ENCODE measurements at places on chromosomes 6 and 20.
A peak's percentile ranks its signal among the peaks of the same experiment; 100 is the strongest.

DNA sequence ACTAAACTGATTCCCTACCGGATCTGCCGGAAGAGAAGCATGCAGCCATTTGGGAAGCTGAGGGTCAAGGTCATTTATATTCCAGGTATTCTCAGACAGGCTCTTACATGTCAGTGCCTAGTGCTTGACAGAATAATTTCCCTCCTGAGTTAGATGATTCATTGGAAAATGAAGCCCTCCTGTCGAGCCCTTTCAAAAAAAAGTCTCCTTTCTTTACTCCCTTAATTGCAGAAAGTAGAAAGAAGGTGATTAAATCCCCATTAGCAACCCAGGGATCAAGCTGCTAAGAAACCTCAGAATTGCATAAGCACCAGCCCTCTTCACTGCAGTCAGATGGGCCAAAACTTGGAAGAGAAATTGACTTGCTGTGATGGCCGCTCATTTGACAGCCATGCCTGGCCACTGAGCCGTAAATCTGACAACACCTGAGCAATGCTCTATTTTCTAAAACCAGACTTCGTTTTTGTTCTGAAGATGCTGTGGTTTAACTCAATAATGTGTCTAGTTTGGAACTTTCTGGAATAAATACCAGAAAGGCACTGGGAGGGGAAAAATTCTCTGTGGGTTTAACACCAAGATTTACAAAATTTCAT, 61.0 kb upstream of the ARMH2 start:
- H3K27me3 ChIP-seq: no peaks in the 10 kb centered on the region
- H3K4me1 ChIP-seq: peaks cover 64% of the 10 kb centered on the region
- no peak for DNase-seq
- peaks cover 28% of the 10 kb centered on the region for H3K36me3 ChIP-seq

- peaks cover 19% of the 10 kb centered on the region for H3K36me3 ChIP-seq
- no peak overlapping the region for H3K4me3 ChIP-seq
- peaks cover 14% of the 10 kb centered on the region for H3K4me1 ChIP-seq
- no peak for DNase-seq
Measured at GRCh38 chr6:125853168-125853567, 62.4 kb downstream of the NCOA7 start.

DNA sequence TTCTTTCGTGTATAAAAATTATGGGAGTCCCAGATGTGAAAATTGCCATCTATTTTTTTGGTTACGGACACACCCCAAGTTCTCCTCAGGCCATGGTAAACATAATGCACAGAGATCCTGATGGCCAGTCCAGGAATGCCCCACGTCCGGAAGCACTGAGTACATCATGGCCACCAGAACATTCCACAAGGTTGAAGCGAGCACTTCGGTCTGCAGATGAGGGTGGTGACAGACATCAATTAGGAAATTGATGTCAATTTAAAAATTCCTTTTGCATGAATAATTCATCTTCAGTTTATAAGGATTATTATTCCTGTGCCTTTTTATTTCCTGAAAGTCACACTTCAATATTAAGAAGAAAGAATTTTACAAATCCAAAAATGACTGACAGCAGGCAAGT, 13.2 kb upstream of the EXOC2 start:
- H3K36me3 ChIP-seq: no peaks in the 10 kb centered on the region
- no peak for DNase-seq
- no peak overlapping the region for H3K27ac ChIP-seq
- no peak overlapping the region for H3K4me3 ChIP-seq

DNA sequence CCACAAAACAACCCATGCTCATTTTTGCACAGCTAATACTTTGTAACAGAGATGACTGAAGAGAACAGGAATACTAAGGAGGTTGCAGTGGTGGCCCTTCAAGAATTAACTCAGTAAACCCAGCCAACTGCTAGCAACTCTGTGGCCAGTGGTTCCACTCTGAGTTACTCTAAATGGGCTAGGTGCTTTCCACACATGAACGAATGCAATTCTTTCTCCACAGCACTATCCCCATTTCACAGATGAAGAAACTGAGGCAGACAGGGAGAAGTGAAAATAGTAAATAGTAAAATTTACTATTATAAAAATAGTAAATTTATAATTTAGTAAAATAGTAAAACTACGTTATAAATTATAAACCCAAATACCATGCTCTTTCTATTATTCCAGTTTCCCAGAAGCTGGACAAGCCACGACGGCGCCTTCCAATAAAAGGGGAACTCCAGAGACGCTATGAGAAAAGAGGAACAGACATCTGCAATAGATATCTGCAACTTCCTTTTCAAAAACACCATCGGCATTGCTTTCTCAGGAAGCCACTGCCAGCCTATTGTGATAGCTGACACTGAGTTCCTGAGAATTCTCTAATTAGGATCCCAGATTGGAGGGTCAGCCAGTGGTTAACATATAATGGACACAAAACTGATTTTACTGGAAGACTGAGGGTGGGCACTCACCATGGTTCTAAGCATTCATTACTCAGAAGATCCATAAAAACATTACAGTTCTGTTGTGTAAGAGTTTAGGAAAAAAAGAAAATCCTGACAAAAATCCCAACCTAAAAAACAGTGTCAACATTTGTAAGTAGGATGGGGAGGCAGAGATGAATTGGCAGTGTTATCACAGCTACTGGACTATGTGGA, 16.2 kb downstream of the FKBP1A start:
- H3K27me3 ChIP-seq: no peaks in the 10 kb centered on the region
- H3K27ac ChIP-seq: peak overlapping the region; percentile 68
- H3K36me3 ChIP-seq: peaks cover 15% of the 10 kb centered on the region
- peak overlapping the region; percentile 55 for H3K4me3 ChIP-seq
- DNase-seq: no peak
- peaks cover 67% of the 10 kb centered on the region for H3K4me1 ChIP-seq

DNA sequence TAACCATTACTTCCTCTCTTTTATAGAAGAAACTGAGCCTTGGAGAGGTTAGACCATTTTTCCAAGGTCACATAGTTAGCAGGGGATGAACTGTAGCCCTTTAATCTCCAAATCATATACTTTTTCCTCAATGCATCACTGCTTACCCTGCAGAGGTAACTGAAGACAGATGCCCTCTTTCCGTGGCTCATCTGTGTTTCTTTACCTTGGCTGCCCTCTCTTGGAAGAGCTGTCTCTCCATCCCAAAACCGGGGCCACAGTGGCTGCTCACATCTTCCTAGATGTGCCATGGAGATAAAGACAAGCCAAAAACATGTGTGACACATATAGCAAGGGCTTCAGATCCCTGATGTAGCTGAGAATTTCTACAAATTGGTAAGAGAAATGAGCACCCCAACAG, 581 bp upstream of the ALDH8A1 start:
- H3K36me3 ChIP-seq: no peaks in the 10 kb centered on the region
- H3K27ac ChIP-seq: no peak overlapping the region
- no peaks in the 10 kb centered on the region for H3K27me3 ChIP-seq
- no peak overlapping the region for H3K4me3 ChIP-seq
- DNase-seq: no peak
- H3K4me1 ChIP-seq: no peaks in the 10 kb centered on the region

GRCh38 chr20:55415567-55416142, 589.7 kb downstream of the CBLN4 start:
- no peaks in the 10 kb centered on the region for H3K4me1 ChIP-seq
- no peak overlapping the region for H3K4me3 ChIP-seq
- no peak for DNase-seq
- H3K27ac ChIP-seq: no peak overlapping the region
- no peaks in the 10 kb centered on the region for H3K36me3 ChIP-seq

DNA sequence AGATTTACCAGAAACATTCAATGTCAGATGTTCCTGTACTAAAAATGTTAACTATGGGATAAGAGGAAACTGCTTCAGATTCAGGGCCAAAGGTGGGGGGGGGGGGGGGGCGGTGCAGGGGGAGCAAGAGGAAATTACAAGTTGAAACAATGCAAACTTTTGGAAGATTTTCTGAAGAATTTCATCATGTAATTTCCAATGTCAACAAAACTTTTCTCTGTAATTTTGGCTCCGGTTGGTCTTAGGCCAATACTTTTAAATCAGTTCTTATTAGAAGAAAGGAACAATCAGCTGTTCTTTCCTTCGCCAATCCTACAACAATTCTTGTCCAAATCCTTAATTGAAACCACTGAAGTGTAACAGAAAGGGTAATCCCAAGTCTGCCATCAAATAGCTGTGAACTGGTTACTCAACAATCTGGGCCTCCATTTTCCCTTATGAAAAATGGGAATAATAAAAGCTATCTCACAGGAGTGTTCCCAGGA, 13.1 kb downstream of the UQCC1 start:
- H3K27me3 ChIP-seq: no peaks in the 10 kb centered on the region
- H3K4me3 ChIP-seq: no peak overlapping the region
- no peak for DNase-seq
- H3K36me3 ChIP-seq: no peaks in the 10 kb centered on the region

DNA sequence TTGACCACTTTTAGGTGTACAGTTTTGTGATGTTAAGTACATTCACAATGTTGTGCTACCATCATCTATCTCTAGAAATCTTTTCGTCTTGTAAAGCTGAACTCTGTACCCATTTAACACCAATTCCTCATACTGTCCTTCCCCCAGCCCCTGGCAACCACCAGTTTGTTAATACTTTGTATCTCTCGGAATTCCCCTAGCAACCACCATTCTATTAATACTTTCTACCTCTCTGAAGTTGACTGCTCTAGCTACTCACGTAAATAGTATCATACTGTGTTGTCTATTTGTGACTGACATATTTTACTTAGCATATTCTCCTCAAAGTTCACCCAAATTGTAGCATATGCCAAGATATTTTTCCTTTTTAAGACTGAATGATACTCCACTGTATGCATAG, 82.3 kb upstream of the CLDN20 start:
- H3K4me3 ChIP-seq: peak overlapping the region; percentile 1
- H3K36me3 ChIP-seq: peaks cover 10% of the 10 kb centered on the region
- H3K27ac ChIP-seq: no peak overlapping the region
- H3K4me1 ChIP-seq: peaks cover 15% of the 10 kb centered on the region
- no peaks in the 10 kb centered on the region for H3K27me3 ChIP-seq

DNA sequence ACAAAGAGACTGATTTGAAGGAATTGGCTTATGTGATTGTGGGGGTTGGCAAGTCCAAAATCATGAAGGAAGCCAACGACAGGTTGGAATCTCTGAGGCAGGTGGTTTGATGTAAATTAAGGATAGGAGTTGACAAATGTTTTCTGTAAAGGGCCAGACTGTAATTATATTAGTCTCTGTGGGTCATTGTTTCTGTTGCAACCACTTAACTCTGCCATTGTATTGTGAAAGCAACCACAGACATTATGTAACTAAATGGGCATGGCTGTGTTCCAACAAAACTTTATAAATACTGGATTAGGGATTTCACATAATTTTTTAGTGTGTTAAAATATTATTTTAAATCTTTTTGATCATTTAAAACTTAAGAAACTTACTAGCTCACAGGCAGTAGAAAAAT, 199.2 kb upstream of the MYLIP start:
- no peak for DNase-seq
- H3K27me3 ChIP-seq: peaks cover 2% of the 10 kb centered on the region
- H3K4me1 ChIP-seq: no peaks in the 10 kb centered on the region
- H3K4me3 ChIP-seq: no peak overlapping the region

DNA sequence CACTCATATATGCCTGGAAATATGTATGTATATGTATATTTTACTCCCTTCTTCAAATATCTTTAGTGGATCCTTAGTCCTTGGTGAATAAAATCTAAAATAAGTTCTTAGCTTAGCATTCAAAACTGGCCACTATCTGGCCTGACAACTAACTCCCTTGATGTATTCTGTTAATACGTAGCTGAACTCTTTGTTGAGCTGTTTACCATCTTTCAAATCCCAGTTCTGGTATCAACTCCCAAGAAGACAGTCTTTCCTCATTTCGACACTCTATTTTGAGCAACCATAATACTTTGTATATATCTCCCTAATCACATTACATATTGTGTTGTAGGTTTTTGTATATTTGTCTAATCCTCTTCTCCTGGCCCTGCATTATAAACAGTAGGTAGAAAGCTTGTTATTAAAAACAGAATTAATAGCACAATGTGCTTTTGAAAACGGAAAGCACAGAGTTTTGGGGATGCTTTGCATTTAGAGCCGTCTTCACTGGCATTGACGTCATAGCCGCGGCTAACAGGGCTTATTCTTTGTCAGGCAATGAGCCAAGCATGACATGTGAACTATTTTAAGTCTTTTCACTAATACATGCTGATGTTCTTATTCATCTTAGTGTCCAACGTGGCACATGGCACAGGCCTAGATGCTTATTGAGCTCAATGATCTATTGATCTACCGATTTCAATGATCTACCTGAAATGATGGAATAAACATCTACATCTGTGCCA, 47.2 kb upstream of the CCN2 start:
- no peaks in the 10 kb centered on the region for H3K4me1 ChIP-seq
- H3K36me3 ChIP-seq: no peaks in the 10 kb centered on the region
- no peak overlapping the region for H3K27ac ChIP-seq
- H3K27me3 ChIP-seq: no peaks in the 10 kb centered on the region

DNA sequence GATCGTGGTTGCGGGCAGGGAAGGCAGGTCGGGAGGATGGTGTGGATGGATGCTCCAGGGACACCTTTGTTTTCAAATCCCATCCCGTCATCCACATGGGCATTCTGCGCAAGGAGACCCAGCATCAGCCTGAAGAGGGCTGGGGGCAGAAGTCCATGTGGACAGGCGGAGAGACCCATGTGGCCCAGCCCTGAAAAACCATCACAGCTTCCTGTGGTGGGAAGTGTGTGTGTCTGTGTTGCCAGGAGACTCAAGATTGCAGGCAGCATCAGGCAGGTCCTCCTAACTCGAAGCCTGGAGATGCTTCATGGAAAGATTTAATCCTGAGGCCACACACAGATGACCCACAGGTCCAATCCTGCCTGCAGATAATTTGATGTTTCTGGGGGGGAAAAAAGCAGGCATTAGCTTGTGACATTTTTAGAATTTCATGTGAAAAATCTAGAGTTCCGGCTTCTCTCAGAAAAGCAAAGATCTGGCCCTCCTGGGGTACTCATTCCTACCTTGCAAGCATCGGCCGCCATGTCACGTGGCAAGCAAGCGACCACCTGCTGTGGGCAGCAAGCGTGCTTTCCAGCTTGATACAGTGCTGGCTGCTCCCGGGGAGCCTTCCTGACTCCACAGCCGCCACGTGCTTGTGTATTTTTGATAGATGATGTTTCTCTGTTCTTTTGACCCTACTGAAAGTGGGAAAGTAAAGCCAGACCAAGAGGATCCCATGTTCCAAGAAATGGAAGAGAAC, 25.8 kb downstream of the BCAS4 start:
- peaks cover 4% of the 10 kb centered on the region for H3K36me3 ChIP-seq
- no peak for DNase-seq
- H3K4me1 ChIP-seq: peaks cover 35% of the 10 kb centered on the region
- H3K27me3 ChIP-seq: no peaks in the 10 kb centered on the region
- no peak overlapping the region for H3K27ac ChIP-seq

DNA sequence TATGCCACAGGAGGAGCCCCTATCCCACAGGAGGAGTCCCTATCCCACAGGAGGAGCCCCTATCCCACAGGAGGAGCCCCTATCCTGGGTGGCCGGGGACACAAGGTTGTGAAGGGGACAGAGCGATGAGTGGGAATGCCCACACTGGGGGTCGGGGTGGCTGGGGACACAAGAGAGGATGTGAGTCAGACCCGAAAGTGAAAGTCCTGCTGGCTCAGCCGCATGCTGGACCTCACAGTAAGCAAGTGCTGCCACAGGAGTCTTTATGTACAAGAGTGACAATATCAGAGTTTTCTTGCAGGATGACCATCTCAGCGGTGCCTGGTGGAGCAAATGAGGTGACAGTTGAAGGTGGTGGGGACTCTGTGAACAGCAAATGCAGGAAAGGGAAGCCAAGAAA, 93.7 kb downstream of the PSMB1 start:
- DNase-seq: peak; percentile 91
- peak overlapping the region; percentile 29 for H3K27ac ChIP-seq
- peak overlapping the region; percentile 74 for H3K4me3 ChIP-seq
- H3K27me3 ChIP-seq: no peaks in the 10 kb centered on the region
- H3K36me3 ChIP-seq: no peaks in the 10 kb centered on the region
- H3K4me1 ChIP-seq: peaks cover 46% of the 10 kb centered on the region

GRCh38 chr20:11797156-11797555, 120.5 kb upstream of the BTBD3 start:
- no peak overlapping the region for H3K27ac ChIP-seq
- no peak overlapping the region for H3K4me3 ChIP-seq
- H3K4me1 ChIP-seq: no peaks in the 10 kb centered on the region
- H3K36me3 ChIP-seq: no peaks in the 10 kb centered on the region
- no peaks in the 10 kb centered on the region for H3K27me3 ChIP-seq

Measured in natural killer cell treated with Interleukin-12 subunit alpha and Interleukin-12 subunit beta and Interleukin-15 and Interleukin-18, amount 100 ng/mL, for 72 hours (primary cell).